ENCODE measurements at places on chromosomes 7 and 10. TPM values are rescaled to one million over a fixed set of nuclear protein-coding genes. Genes with fewer than 3 reads are reported as not detected.

- H3K4me1 ChIP-seq, result peaks cover 8% of the 10 kb centered on the region
- H3K36me3 ChIP-seq, result peaks cover 8% of the 10 kb centered on the region
- peak overlapping the region; percentile 54 for H3K27ac ChIP-seq
- H3K4me3 ChIP-seq, result no peak overlapping the region
- no peak for DNase-seq
Observed at GRCh38 chr10:44415121-44415520, 30.2 kb upstream of the CXCL12 start.

DNA sequence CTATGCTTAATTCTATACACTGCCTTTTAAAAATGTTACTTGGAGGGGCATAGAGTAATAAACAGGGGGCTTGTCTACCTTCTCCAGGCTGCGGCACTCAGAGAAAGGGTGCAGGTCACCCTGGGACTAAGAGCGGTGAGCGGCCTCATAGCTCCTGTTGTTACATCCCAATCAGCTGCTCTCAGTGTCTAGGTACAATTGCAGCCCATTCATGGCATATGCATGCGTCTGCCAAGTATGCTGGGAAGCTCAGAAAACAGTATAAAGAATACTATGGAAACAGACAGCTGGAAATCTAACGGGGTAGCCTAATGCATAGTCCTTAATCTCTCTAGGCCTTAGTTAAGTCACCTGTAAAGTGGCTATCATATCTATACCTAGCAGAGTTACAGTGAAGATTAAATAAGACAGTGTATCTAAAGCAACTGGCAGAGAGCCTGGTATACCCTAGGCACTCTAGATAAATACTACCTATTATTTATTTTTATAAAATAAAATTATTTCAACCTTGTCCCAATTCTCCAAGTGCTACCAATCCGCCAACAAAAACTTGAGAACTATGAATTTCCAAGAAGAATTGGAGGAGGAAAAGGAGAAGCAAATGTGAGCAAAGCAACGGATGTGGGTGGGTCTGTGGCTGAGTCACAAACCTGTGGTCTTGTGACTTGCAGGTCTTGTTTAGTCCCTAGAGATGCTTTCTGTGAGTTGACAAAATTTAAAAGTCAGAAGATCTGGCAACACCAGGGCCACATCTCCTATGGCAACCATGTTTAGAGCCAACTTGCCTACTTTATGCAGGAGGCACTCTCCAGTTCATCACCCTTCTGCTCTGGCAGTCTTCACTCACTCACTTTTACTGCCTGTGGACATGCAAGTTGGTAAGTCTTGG, 183.0 kb downstream of the RAPGEF5 start:
- H3K4me3 ChIP-seq, result no peak overlapping the region
- no peaks in the 10 kb centered on the region for H3K36me3 ChIP-seq
- H3K4me1 ChIP-seq, result no peaks in the 10 kb centered on the region
- no peaks in the 10 kb centered on the region for H3K27me3 ChIP-seq
- DNase-seq, result no peak

GRCh38 chr7:151137076-151137675, 30.3 kb downstream of the GBX1 start:
- H3K4me1 ChIP-seq, result peaks cover 28% of the 10 kb centered on the region
- no peak overlapping the region for H3K4me3 ChIP-seq
- DNase-seq, result no peak
- H3K36me3 ChIP-seq, result peaks cover 6% of the 10 kb centered on the region

DNA sequence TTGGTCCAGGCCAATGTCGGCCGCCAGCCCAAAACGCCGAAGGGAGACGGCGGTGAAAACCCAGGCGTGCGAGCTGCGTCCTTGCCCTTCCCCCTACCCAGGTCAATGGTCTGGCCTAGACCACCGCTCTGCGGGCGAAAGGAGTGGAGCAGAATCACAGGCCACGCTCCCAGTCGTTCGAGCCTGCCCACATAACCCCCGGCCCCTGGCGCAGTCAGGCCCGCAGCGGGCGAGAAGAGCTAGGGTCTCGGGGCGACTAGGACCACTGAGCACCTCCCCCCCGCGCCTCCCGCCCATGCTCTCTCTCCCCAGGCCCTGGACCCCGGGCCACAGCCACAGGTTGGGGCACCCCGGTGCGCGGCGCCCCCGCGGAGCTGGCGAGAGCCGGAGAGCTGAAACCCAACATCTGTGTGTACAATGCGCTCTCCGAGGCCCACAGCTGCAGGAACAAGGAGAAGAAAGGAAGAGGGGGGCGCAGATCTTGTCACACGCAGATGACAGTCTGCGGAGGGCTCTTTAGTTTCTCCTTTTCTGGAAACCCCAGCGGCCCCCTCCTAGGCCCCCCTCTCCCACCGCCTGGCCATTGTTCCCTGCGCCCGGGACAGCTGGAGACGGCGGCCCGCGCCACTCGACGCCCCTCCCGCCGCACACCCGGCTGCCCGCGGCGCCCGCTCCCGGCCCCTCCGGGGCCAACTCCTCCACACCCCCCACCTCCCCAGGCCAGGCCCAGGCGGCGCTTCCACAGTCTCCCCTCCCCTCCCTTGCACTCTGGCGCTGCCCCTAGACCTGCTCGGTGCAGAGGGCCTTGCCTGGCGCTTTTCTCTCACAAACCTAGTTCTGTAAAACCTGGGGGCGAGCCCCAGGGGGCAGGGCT, 355.0 kb downstream of the DNAJB6 start:
- peaks cover 34% of the 10 kb centered on the region for H3K4me1 ChIP-seq
- peaks cover 54% of the 10 kb centered on the region for H3K27me3 ChIP-seq
- peak overlapping the region; percentile 91 for H3K4me3 ChIP-seq

- peaks cover 2% of the 10 kb centered on the region for H3K36me3 ChIP-seq
- no peak overlapping the region for H3K4me3 ChIP-seq
- H3K27me3 ChIP-seq, result no peaks in the 10 kb centered on the region
- no peaks in the 10 kb centered on the region for H3K4me1 ChIP-seq
- no peak overlapping the region for H3K27ac ChIP-seq
Observed at GRCh38 chr10:15546606-15547005, 173.1 kb downstream of the ITGA8 start.

DNA sequence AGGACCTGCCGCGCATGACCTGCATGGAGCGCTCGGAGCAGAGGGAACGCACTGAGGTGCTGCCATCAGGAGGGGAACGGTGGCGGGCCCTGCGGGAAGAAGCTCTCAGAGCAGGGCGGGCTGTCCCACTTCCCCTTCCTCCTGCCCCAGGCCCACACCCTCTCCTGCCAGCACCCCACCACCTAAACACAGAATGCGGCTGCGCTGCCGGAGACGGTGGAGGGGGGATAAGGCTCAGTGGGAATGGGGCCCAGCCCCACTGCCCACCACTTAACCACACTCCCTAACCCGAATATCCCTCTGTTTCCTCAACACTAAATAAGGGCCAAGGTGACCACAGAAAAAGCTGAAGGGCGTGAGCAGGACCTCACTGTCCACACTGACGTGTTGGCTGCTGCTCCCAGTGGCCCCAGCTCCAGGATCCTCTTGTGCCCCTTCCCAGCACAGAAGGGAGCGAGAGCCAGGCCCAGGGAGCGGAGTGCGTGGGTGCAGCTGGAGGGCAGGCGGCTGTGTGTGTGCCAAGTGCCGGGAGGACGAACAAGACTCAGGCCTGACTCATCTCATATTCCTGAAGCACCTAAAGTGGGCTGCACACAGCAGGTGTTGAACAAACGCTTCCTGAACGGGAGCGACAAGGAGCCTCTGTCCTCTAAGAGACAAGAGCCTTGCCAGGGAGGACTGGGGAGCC, 116.8 kb downstream of the MAD1L1 start:
- H3K27me3 ChIP-seq, result no peaks in the 10 kb centered on the region
- H3K4me3 ChIP-seq, result no peak overlapping the region
- peaks cover 30% of the 10 kb centered on the region for H3K36me3 ChIP-seq
- peaks cover 34% of the 10 kb centered on the region for H3K4me1 ChIP-seq
- no peak overlapping the region for H3K27ac ChIP-seq
- no peak for DNase-seq

GRCh38 chr7:95636140-95636940, 40.0 kb upstream of the PDK4 start:
- no peaks in the 10 kb centered on the region for H3K36me3 ChIP-seq
- H3K27me3 ChIP-seq, result peaks cover 14% of the 10 kb centered on the region
- H3K27ac ChIP-seq, result no peak overlapping the region
- DNase-seq, result no peak
- H3K4me1 ChIP-seq, result peaks cover 32% of the 10 kb centered on the region

DNA sequence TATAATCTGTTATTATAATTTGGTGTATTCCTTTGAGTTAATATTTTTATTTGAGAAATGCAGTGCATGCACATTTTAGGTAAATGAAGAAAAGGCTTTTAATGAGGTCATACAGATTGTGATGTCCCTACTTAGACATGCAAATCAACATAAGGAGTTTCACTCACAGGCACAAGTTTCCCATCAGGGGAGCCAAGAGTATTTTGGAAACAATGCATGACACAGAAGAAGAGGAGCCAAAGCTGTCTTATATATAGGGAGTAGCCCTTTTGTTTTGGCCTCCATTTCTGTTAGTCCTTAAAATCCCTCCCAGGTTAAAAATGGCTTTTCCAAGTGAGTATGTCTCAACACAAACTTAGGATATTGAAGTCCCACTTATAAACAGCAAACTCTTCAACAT, 703.4 kb upstream of the ANKRD30A start:
- peaks cover 4% of the 10 kb centered on the region for H3K36me3 ChIP-seq
- no peak overlapping the region for H3K27ac ChIP-seq
- no peak for DNase-seq
- no peaks in the 10 kb centered on the region for H3K27me3 ChIP-seq
- H3K4me1 ChIP-seq, result peaks cover 10% of the 10 kb centered on the region

DNA sequence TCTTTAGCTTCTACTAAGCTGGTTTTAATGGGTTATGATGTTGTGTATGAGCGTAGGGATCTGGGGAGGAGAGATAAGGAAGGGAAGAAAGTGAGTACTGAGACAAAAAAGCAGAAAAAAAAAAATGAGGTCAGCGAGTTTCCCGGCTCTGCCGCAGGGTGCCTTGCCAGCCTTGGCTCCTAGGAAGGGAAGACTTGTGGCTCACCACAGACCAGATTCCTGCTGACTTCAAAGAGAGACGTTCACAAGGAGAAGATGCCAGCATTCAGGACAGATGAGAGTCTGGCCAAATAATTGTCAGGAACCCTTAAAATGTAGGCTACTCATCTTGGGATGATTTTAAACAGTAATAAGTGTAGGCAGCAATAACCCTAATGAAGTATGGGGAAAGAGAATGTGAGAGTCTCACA, 11.4 kb upstream of the FAS start:
- no peak overlapping the region for H3K27ac ChIP-seq
- H3K4me3 ChIP-seq, result no peak overlapping the region
- no peaks in the 10 kb centered on the region for H3K27me3 ChIP-seq
- H3K36me3 ChIP-seq, result no peaks in the 10 kb centered on the region
- peaks cover 5% of the 10 kb centered on the region for H3K4me1 ChIP-seq

GRCh38 chr7:141876371-141876770, 35.1 kb upstream of the PRSS37 start:
- no peaks in the 10 kb centered on the region for H3K4me1 ChIP-seq

DNA sequence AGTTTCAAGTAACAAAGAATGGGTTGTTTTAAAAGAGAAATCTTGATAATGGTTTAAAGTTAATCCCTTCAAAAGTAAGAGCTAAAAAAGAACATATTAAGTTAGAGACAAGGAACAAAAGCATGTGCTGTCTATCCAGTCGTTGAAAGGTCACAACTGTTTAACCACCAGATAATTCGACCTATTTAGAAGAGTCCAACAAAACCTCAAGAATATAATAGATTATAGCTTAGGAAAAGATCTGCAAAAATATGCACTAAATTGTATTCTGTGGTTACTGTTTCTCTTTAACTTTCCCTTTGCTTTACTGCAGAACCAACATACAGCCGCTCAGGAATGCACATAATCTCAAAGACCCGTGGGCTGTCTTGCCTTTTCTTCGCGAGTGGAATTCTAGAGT, 74.9 kb downstream of the PCGF5 start:
- H3K4me1 ChIP-seq, result peaks cover 21% of the 10 kb centered on the region
- H3K27me3 ChIP-seq, result no peaks in the 10 kb centered on the region
- no peak for DNase-seq
- H3K27ac ChIP-seq, result no peak overlapping the region
- no peaks in the 10 kb centered on the region for H3K36me3 ChIP-seq

- H3K4me1 ChIP-seq, result no peaks in the 10 kb centered on the region
- H3K27ac ChIP-seq, result no peak overlapping the region
- DNase-seq, result no peak
Observed at GRCh38 chr7:72326811-72327210, 85.3 kb downstream of the CALN1 start.

- H3K27ac ChIP-seq, result peak overlapping the region; percentile 55
- H3K4me1 ChIP-seq, result peaks cover 78% of the 10 kb centered on the region
- no peak for DNase-seq
- no peak overlapping the region for H3K4me3 ChIP-seq
- H3K36me3 ChIP-seq, result no peaks in the 10 kb centered on the region
Observed at GRCh38 chr10:78919181-78919966, 149.4 kb upstream of the ZMIZ1 start.

GRCh38 chr7:111558991-111559390, 3.3 kb downstream of the IMMP2L start:
- H3K4me1 ChIP-seq, result peaks cover 21% of the 10 kb centered on the region
- no peak overlapping the region for H3K4me3 ChIP-seq
- H3K27me3 ChIP-seq, result no peaks in the 10 kb centered on the region
- no peak for DNase-seq
- peaks cover 18% of the 10 kb centered on the region for H3K36me3 ChIP-seq
- no peak overlapping the region for H3K27ac ChIP-seq

GRCh38 chr7:116548506-116548905, 23.7 kb downstream of the CAV1 start:
- no peaks in the 10 kb centered on the region for H3K36me3 ChIP-seq
- no peak overlapping the region for H3K27ac ChIP-seq
- DNase-seq, result no peak
- no peaks in the 10 kb centered on the region for H3K27me3 ChIP-seq

GRCh38 chr7:48094861-48095293, 5.8 kb downstream of the UPP1 start:
- no peak overlapping the region for H3K27ac ChIP-seq
- DNase-seq, result no peak
- H3K27me3 ChIP-seq, result no peaks in the 10 kb centered on the region
- peaks cover 16% of the 10 kb centered on the region for H3K4me1 ChIP-seq
- peaks cover 6% of the 10 kb centered on the region for H3K36me3 ChIP-seq

- DNase-seq, result no peak
- H3K27ac ChIP-seq, result no peak overlapping the region
- peaks cover 8% of the 10 kb centered on the region for H3K4me1 ChIP-seq
- H3K36me3 ChIP-seq, result no peaks in the 10 kb centered on the region
- H3K4me3 ChIP-seq, result no peak overlapping the region
Observed at GRCh38 chr7:84100866-84101265, 93.7 kb downstream of the SEMA3A start.

DNA sequence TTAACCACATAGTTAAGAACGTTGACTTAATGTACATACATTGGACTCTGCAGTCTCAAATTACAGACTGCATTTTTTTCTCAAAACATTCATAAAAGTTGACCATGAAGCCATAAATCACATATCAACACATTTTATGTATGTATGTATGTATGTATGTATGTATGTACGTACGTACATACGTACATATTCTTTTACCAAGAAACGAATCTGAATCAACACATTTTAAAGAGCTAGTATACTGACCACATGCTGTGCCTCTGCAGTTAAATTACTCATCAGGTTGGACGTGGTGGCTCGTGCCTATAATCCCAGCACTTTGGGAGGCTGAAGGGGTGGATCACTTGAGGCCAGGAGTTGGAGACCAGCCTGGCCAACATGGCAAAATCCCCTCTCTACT, 105.8 kb downstream of the GPR158 start:
- H3K27me3 ChIP-seq, result no peaks in the 10 kb centered on the region
- no peak overlapping the region for H3K4me3 ChIP-seq
- no peak for DNase-seq
- no peaks in the 10 kb centered on the region for H3K4me1 ChIP-seq

PLAC9 gene
- total RNA-seq, result 27.5 TPM

TRIM74 gene
- 1.8 TPM for total RNA-seq

ZNF212 gene
- total RNA-seq, result 15.8 TPM

CNPY1 gene
- total RNA-seq, result 2.4 TPM

ACSM6 gene
- not detected for total RNA-seq

GPR85 gene
- 1.6 TPM for total RNA-seq

Data from neural crest cell (in vitro differentiated cells).